ENCODE measurements at places on chromosomes 7 and 10.

DNA sequence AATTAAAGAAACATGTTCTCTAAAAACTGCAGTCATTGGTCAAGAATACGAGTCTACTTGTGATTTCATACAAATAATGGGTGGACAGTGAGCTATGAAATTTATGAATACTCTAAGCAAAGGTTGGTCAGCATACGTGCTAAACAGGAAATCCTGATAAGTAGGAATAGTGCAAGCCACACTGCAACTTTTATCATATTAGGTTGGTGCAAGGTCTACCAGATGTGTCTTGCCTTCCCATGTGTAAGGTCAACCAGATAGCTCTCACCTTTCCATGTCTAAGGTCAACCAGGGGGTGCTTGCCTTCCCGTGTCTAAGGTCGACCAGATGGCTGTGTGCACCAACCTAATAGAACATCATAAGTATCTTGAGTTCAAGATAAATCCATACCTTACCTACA, 2.0 kb upstream of the ITGB1 start:
- no peak for DNase-seq

DNA sequence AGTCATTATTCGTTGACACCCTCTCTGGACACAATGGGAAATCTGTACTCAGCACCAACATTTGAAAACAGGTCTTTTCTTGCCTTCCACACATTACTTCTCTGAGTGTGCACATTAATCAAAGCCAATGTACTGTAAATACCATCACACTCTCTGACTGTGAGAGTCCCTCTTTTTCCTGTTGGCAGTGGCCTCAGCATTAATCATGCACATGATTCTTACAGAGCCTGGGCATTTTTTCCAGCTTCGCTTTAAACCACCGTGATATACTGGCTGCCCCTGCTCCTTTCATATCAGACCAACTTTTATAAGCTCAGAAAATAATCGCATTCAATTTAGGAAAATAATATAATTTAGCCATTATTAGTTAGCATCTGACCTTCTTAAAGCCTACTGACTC, 919.4 kb upstream of the LRRTM3 start:
- no peak for DNase-seq

DNA sequence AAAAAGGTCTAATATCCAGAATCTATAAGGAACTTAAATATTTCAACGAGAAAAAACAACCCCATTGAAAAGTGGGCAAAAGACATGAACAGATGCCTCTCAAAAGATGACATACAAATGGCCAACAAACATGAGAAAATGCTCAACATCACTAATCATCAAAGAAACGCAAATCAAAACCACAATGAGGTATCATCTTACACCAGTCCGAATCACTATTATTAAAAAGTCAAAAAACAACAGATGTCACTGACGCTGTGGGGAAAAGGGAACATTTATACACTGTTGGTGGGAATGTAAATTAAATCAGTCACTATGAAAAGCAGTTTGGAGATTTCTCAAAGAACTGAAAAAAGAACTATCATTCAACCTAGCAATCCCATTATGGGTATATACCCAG, 6.0 kb downstream of the VWDE start:
- DNase-seq = no peak

DNA sequence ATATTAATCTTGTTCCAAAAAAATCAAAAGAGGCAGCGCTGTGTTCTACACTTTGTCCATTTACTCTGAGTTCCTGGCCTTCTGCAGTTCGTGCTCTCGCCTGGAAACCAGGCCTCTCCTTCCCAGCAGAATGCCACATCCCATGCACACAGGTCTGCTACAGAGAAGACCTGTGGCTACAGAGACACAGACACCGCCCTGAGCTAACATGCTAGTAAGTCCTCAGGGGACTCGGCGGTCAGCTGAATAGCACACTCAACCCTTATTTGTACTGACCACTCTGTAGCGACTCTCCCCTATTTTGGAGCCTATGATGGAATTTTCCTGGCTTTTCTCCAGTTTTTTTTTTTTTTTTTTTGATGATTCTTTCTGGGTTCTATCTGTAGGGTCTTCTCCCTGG, 12.8 kb downstream of the CREB3L2 start:
- peak; percentile 39 for DNase-seq

DNA sequence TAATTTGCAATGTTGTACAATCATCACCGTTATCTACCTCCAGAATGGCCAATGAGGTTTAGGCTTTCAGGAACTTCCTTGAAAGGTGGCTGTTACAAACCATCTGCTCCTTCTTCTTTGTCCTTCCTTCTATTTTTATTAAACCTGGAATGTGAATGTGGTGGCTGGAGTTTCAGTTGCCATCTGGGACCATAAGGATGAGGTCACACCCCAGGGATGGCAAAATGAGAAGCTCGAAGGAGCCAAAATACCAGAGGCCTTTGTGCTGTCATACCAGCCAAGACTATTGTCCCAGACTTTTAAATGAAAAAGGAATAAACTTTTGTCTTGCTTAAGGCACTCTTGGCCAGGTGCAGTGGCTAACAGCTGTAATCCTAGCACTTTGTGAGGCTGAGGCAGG, 30.9 kb upstream of the LMTK2 start:
- DNase-seq = no peak

GRCh38 chr7:50292763-50293162, 11.8 kb upstream of the IKZF1 start:
- no peak for DNase-seq

GRCh38 chr10:119131512-119132240, 27.8 kb downstream of the DENND10 start:
- peak; percentile 43 for DNase-seq

DNA sequence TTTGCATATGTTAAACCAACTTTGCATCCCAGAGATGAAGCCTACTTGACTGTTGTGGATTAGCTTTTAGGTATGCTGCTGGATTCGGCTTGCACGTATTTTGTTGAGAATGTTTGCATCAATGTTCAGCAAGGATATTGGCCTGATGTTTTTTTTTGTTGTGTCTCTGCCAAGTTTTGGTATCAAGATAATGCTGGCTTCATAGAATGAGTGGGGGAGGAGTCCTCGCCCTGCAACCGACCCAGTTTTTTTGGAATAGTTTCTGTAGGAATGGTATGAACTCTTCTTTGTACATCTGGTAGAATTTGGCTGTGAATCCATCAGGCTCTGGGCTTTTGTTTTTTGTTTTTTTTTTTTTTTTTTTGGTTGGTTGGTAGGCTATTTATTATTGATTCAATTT, 147.9 kb downstream of the AHR start:
- DNase-seq = no peak

DNA sequence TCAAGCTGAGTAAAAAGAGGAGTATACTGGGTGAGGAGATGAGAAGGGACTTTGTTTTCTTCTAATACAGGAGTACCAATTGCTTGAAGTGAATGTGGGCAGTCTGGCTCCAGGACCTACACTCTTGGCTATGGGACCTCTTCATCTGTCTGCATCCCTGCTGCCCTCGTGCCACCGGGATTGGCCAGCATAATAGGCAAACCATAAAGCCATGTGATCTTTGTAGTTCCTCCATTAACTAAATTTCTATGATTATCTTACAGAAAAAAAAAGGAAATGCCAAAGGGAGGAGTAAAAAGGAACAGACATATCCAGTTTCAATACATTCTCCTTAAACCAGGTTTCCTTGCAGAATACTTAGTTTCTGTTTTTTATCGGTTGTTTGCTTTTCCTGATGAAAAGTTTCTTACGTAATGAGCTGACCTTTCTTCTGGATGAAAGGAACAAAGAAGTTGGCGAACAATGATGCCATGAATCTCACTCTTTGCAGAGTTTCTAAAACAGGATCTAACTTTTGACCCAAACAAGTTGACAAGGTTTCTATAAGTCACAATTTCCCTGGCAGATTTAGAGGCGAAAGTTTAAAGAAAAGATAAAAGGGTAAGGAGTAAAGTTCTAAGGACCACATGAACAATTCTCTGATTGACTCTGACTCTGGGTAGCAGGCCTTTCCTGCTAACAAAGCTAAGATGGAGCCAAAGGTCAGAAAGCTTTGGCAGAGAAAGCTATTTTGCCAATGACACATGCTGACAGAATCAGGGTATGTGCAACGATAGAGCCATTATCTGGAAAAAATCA, 54.1 kb downstream of the LAMB1 start:
- DNase-seq = peak; percentile 98

- no peak for DNase-seq
Observed at GRCh38 chr10:2619472-2619871, 447.9 kb upstream of the PFKP start.

DNA sequence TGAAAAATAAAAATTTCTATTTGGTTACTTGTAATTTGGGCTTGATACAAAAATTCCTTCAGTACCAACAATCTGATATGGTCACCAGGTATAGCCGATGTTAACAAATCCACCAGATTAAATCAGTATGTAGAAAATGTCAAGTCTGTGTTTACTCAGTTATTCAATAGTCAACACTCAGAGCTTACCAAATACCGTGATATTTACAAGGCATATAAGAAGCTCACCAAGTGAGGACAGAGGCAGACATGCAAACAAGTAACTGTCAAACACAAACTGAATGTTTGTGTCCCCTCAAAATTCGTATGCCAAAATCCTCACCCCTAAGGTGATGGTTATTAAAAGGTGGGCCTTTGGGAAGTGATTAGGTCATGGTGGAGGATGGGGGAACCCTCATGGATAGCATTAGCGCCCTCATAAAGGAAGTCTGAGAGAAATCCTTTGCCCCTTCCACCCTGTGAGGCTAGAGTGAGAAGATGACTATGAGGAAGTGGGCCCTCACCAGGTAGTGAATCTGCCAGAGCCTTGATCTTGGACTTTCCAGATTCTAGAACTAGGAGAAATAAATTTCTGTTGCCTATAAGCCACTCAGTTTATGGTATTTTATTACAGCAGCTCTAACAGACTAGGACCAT, 63.1 kb downstream of the TES start:
- DNase-seq = no peak

DNA sequence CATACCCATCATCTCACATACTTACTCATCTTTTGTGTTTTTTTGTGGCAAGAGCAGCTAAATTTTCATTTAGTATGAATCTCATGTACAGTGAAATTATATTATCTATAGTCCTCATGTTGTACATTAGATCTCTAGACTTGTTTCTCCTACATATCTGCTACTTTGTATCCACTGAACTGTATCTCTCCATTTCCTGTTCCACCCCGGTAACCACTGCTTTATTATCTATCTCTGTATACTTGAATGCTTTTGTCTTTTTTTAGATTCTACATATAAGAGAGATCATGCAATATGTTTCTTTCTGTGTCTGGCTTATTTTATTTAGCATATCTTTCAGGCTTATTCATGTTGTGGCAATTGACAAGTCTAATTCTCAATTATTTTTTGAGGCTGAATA, 125.1 kb downstream of the ANKRD7 start:
- no peak for DNase-seq

- no peak for DNase-seq
Observed at GRCh38 chr7:111224354-111225231, 133.7 kb downstream of the LRRN3 start.

- DNase-seq = no peak
Observed at GRCh38 chr7:73971704-73972341, 56.1 kb upstream of the ELN start.

GRCh38 chr10:44922021-44922420, 10.9 kb downstream of the TMEM72 start:
- no peak for DNase-seq

- peak; percentile 51 for DNase-seq
Observed at GRCh38 chr10:27744802-27745731, 552 bp downstream of the MKX start.

DNA sequence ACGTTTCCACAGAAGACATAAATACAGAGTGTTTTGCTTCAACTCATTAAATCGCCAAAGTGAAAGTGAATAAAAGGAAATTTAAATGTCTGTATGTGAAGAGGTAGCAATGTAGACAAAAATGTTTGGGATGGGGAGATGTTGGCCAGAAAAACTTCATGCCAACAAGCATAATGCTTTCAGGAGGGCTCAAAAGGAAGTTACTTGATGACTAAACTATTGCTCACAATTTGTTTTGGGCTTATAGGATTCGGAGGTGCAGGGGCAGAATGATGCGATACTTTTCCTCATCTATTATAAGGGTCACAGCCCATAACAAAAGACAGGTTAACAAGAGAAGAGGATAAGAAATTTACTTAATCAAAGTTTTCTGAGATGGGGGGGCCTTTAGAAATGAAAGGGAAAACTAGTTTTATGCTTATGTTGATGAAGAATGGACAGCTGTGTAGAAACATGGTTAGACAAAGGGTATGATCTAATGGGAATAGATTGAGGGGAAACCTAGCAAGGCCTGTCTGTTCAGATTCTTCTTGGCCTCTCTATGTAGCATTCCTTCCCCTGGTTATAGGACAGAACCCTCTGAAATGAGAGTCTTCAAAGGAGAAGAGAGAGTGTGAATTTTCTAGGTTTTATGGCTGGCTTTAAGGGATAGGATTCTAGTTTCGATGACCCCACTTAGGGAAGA, 898.6 kb downstream of the LRMDA start:
- peak; percentile 62 for DNase-seq

- DNase-seq = no peak
Observed at GRCh38 chr10:116049974-116050304, 223.1 kb downstream of the GFRA1 start.

- DNase-seq = peak; percentile 16
Observed at GRCh38 chr10:76874176-76874575, 763.4 kb downstream of the KCNMA1 start.

DNA sequence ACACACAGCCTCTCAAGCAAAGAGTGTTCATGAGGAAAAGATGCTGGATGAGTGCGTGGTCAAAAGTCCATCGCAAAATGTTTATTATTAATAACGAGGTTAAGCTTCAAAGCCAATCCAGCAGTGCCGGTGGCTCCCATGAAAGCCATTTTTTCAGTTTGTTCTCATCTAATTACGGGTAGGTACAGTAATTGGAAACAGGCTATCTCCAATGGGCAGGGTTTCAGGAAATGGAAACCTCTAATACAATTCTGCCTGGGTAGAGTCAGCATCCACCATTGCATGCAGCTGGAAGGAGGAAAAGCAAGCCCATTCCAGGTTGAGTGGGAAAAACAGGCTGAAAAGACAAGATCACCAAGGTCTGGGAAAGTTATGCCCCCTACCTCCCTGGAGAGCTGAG, 57.4 kb downstream of the GPAM start:
- no peak for DNase-seq
